ENCODE measurements at places on chromosomes 6 and 20.

DNA sequence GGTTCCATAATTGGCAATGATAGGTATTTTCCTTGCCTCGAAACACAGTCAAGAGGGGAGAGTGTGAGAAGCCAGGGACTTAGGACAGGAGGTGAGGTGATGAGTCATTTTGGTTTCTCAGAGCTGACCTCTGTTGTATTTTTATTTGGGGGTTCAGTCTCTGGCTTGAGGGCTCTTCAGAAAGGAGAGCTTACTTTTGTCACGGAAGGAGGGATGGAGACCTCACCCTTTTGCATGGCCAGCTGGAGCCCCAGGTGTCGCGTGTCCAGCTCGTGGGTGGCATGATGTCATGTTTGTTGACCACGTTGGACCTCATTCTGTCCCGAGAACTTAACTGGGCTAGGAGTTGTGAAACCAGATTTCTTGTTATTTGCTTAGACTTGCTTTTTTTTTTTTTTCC is 293.9 kb downstream of the QKI start:
- DNase-seq: no peak

- DNase-seq: peak; percentile 75
Observed at GRCh38 chr20:24771542-24772061, 177.5 kb upstream of the CST7 start.

- no peak for DNase-seq
Observed at GRCh38 chr6:33294086-33294823, 4.5 kb downstream of the RGL2 start.

GRCh38 chr20:62887152-62887859 is 25.7 kb upstream of the TCFL5 start:
- DNase-seq: no peak

GRCh38 chr6:149961728-149962425 is 1.9 kb upstream of the ULBP1 start:
- peak; percentile 39 for DNase-seq

DNA sequence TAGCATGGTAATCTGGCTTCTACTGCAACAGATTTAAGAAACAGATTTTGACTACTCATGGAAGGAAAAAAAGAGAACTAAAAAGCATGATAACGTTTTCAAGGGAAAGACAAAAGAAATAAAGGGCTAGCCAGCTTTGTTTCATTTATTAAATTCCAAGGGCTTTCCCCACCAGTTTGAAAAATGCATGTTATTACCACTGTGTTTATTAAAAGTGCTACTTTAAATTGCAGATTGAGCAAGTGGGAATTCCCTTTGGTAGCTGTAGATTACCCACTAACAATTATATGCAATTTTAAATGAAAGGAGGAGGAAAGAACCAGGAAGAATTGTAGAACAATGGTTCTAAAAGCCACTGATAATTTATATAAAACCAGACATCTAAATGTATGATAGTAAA is 40.6 kb upstream of the NHSL1 start:
- DNase-seq: no peak

GRCh38 chr6:131177996-131178395 is 42.7 kb downstream of the AKAP7 start:
- DNase-seq: no peak

- no peak for DNase-seq
Observed at GRCh38 chr6:119207971-119208725, 129.7 kb upstream of the FAM184A start.

DNA sequence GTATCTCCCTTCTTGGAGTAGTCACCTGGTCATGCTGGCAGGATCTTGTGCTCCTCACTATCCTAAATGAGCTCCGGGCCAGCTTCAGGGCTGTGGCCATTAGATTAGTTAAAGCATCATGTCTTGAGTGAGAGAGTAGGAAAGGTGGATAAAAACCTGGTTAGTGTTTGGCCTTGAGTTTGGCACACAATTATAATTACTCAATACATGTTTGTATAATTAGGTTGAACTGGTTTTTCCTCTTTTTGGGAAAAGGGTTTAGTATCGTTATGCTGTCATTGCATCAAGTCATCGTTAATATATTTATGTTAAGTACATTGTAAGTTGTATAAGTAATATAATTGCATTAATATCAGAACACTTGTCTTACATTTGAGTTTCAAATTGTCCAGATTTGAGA is 126.3 kb downstream of the CDKAL1 start:
- no peak for DNase-seq

GRCh38 chr20:25041813-25042530 is 16.0 kb downstream of the ACSS1 start:
- DNase-seq: no peak

- no peak for DNase-seq
Observed at GRCh38 chr20:47574616-47575364, 73.1 kb downstream of the NCOA3 start.

GRCh38 chr20:46814366-46815232 is 80.0 kb upstream of the EYA2 start:
- DNase-seq: no peak

- DNase-seq: no peak
Observed at GRCh38 chr20:37475252-37475651, 45.8 kb upstream of the NNAT start.

DNA sequence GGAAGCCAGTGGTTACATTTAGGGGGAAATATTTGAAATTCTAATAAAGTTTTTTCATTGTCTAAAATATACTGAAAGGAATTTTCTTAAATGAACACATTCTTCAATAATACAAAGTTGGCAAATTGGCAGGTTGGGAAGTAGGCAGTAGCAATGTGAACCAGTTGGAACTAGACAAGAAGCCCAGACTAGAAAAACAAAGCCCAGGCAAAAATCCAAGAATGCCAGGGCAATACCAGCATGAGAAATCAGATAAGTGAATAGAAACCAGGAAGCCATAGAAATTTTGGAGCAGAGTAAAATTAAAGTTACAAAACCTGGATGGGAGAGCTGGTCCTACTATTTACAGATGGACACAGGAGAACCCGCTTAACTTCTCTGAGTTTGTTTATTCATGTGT is 52.2 kb downstream of the TPBG start:
- no peak for DNase-seq

GRCh38 chr6:3322366-3322890 is 63.7 kb downstream of the PSMG4 start:
- peak; percentile 82 for DNase-seq

DNA sequence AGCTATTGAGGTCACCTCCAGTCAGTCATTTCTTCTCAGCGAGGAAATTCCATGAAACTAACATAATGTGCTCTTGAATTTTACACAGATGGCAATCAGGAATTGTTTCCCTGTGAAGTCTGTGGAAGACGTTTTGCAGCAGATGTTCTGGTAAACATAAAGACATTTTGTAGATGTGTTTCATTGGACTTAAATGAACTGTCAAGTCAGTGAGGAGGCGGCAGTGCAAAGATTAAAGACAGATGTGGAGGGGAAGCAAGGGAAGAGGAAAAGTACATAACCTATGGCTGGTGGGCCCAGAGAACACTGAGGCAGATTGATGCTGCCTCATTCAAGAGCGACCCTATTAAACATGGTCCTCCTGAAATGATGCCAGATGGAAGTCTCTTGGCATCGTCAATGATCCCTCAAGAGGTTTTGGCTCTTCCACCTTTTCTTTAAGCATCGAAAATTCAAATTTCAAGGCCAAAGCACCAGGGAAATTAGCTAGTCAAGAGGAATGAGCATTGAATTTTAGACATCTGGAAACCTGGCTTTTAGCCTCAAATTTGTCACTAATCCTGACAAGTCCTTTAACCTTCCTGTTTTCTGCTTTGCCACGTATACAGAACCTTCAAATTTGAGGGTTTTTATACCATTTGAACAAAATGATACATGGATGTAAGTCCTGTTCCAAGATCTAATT is 20.1 kb downstream of the ZC2HC1B start:
- DNase-seq: no peak

- DNase-seq: no peak
Observed at GRCh38 chr6:57313009-57313408, 4.4 kb upstream of the PRIM2 start.

- DNase-seq: no peak
Observed at GRCh38 chr6:104402572-104402971, 457.1 kb downstream of the HACE1 start.

DNA sequence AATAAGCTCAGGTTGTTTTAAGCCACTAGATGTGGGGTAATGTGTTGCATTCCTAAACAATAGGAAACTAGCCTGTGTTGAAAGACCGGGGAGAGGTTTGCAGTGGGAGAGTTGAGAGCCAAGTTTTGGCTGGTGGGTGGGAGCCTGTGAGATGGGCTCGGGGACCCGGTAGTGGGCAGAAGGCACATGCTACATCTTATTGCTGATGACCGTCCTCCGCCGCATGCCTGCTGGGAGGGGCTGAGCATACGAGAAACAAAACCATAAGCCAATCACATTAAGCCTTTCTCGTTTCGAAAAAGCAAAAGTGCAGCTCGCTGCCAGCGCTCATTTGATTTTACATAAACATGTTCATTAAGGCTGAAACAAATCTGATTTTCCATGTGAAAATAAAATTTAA is 57.4 kb upstream of the MPC1 start:
- DNase-seq: peak; percentile 16

- no peak for DNase-seq
Observed at GRCh38 chr6:17836293-17836692, 129.6 kb upstream of the NUP153 start.

DNA sequence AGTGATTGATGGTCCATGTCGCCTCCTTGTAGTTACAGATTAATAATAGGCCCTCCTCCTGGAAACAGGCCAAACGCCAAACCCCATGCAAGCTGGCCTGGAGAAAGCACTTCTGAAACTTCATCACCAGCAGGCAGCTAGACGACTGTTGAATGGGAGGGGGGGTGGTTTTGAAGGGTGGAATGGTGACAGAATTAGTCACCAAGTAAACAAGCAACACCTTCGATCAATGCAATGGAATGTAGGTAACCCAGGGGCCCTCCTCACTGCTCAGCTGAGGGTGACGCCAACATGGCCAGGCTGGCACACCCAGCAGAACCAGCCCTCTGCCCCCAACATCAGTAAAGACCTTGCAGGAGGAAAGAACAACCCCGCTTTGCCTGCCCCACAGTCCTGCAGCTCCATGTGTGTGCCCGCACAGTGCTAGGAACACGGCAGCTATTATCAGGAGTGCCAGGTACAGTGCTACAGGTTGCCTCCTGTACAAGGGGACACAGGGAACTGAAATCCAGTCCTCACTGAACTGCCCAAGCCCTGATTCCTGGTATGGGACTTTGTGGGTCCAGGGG is 2.7 kb downstream of the BCAS1 start:
- DNase-seq: no peak
